ENCODE measurements at places on chromosomes 3 and 15.

DNA sequence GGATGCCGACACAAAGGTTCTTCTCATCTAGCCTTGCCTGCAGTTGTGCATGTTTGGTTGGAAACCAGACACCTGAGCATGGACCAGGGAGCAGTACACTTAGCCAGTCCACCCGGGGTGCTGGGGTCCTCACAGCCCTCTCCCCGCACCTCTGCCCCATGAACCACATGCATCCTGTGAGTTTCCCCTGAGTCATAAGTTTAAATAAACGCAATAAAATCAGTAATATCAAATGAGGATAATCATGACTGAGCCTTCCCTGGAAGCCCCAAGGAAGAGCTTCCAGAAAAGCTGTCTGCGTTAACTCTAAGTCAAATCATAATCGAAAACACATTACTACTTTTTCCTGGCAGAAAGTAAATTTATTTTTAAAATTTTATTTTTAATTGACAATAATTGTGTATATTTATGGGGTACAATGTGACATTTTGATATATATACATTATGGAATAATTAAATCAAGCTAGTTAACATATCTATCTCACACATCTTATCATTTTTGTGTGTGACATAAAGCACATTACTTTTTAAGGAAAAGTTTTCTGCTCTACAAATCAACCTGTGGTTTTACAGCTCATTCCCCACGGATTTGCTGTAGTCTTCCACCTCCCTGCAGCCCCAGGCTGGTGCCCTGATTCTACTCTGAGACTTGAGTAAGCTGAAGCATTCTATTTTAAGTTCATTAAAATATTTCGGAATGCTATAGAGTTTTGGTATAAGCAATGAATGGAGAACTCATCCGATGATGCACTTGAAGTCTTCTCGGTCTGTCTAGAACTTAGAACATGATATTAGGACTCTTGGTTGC, 166.0 kb upstream of the EIF1B start:
- DNase-seq, result no peak

GRCh38 chr3:159130108-159130507, 328.3 kb downstream of the MFSD1 start:
- no peak for DNase-seq

DNA sequence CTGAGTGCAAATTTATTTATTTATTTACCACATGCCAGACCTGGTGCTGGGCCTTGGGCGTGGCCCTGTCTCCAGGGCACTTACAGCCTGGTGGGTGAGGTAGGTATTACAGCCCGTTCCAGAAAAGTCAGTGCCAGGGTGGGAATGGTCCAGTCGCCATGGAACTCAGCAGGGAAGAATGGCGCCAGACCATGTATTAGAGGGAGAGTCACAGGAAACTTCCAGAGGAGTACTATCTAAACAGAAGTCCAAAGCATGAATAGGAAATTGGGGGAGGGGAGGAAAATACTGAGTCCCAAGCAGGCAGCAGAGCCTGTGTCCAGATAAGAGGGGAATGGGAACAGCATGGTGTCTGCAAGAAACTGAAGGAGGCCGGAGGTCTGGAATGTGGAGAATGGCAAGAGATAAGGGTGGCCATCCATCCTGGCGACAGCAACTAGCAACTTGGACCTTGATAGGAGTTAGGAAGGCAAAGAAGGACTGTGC, 27.0 kb downstream of the SH3BP5 start:
- DNase-seq, result no peak

- DNase-seq, result no peak
These were observed 152.1 kb downstream of the CNTN4 start for GRCh38 chr3:2250783-2251182.

- no peak for DNase-seq
These were observed 32.8 kb upstream of the MFSD1 start for GRCh38 chr3:158768881-158769543.

DNA sequence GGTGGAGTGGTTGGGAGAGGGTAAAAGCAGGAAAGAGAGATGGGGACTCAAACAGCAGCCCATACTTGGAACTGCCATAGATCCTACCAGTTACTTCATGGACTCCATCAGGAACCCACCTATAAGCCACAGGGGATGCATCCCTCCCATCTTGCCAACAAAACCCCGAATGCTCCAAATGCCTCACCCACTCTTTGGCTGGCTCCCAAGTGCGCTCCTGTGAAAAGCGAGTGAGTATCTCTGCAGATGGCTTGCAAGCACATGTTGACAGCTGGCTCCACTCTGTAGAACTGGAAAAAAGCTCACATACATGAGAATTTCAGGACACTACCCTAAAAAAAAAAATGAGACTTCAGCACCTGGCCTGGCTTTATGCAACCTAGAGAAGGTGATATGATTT, 151.0 kb downstream of the UBE3A start:
- no peak for DNase-seq

DNA sequence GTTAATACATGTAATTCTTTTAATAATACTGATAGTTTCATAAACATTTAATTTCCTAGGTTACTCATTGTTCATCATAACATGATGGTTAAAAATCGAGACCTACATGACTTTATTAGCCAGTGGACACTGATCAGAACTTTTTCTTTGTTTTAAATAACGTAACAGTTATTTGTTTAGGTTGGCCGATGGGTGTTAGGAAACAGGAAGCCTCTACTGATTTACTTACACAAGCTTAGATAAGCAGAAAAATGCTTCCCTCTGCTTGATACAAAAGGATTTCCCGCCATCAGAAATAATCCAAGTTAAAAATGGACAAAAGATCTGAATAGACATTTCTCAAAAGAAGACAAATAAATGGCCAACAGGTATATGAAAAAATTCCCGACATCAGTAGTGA, 16.6 kb upstream of the APH1B start:
- no peak for DNase-seq

DNA sequence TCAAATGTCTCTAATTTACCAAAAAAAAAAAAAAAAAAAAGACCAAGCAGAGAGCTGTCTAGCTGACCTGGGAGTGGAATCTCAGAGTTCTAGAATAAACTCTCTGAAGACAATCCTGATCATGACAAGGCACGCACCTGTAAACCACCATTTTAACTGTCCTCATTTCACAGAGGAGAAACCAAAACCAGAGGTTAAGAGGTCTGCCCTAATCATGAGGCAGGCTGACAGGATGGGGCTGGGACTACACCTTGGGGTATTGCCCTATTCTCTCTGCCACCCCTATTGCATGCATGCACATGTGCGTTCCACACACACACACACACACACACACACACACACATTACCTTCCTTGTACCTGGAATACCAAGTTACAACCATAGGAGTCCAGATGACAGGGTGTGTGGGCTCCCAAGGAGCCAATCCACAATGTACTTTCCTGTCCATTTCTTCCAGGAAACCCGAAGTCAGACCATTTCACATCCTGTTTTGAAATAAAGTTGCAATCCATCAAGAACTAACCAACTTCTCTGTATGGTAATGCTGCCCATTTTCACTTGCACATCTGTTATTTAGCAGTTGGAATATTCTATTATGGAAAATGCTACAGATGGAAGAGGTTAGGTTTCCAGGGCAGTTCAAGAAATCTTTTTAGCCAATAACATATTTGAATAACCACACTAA, 34.6 kb downstream of the HSPBAP1 start:
- DNase-seq, result no peak

DNA sequence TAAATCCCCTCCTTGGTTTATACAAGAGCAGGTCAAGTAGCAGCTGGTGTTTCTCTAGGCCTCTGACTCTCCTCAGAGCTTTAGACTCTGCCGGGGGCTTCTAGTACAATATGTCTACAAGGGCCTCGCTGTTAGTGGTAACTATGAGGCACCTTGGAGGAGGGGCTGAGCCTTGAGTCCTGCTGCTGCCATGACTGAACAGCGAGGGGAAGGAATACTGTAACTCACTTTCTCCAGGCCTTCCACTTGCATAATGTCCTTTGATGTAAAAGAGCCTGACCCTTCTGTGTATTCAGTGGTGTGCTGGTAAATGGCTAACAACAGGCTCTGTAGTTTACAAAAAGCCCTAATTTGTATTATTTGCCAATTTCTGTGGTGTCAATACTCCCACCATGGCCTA, 27.8 kb downstream of the DRD3 start:
- DNase-seq, result no peak

- no peak for DNase-seq
These were observed 30.5 kb downstream of the MELTF start for GRCh38 chr3:196998966-196999760.

GRCh38 chr3:134132961-134133360, 103.2 kb upstream of the SLCO2A1 start:
- no peak for DNase-seq

- DNase-seq, result no peak
These were observed 79.7 kb downstream of the RARB start for GRCh38 chr3:25507811-25508210.

DNA sequence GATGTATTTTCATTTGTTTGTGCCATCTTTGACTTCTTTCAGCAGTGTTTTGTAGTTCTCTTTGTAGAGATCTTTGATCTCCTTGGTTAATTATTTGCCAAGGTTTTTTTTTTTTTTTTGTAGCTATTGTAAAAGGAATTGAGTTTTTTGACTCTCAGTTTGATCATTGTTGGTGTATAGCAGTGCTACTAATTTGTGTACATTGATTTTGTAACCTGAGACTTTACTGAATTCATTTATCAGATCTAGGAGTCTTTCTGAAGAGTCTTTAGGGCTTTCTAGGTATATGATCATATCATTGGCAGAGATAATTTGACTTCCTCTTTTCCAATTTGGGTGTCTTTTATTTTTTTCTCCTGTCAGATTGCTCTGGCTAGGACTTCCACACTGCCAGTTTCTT, 42.2 kb upstream of the POMGNT2 start:
- DNase-seq, result no peak

GRCh38 chr3:166743481-166744134, 636.5 kb downstream of the ZBBX start:
- no peak for DNase-seq

- DNase-seq, result no peak
These were observed 171.8 kb downstream of the FEZF2 start for GRCh38 chr3:62201438-62202035.

GRCh38 chr15:44729408-44730127, 6.8 kb upstream of the TRIM69 start:
- DNase-seq, result no peak

DNA sequence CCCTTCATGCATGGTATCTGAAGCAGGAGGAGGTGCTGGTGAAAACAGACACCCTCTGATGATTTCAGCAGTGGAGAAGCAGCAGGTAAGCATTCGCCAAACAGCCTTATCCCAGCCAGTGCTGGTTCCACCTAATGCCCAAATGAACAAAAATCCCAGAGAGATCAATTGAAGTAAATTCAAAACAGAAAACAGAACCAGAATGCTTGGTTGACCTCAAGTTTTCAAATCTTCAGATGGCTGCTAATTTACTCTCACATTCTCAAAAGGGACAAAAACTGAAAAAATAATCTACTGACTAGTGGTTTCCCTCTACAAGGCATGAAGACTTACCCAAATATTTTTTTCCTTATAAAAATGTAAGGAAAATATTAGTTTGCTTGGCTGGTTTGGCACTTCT, 87.0 kb upstream of the MYO5C start:
- DNase-seq, result no peak

- DNase-seq, result no peak
These were observed 9.2 kb upstream of the WDR49 start for GRCh38 chr3:167662919-167663400.

DNA sequence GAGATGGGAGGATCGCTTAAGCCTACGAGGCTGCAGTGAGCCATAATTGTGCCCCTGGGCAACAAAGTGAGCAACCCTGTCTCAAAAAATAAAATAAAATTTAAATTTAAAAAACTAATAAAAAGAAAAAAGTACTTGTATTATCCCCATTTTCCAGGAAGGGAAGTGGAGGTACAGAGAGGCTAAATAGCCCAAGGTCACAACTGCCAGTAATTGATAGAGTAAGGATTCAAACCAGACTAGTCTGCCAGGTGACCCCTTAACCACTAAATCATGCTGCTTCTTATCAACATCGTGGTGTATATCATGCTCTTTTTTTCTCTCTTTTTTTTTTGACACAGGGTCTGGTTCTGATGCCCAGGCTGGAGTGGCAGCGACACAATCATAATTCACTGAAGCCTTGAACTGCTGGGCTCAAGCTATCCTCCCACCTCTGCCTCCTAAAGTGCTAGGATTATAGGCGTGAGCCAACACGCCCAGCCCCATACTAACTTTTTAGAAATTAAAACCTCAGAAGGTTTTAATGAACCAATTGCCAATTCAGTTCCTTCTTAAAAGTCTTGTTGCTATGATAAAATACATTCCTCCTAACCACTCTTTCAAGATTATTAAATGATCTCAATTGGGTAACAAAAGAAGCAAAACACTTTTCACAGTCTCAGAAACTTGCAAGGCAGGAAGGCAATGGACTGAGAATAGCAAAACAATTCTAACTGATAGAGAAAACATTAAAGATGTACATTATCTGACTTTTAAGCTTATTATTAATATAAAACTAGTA, 30.5 kb downstream of the HERC1 start:
- DNase-seq, result no peak

DNA sequence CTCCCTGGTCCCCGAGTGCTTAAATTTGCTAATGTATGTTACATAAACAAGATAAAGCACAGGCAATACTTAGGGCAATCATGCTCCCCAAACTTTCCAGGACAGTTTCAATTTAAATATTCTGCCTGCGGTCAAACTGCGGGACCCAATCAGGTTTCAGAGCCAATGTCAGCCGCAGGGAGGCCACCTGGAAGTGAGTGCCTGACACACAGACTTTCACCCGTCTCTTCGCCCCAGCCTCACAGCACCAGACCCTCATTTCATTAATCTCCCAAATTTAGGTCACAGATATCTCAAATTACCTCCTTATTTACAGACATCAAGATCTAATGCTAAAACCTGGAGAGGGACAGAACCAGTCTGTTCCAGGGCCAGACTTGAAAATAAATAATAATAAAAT, 107.2 kb upstream of the ALDH1A3 start:
- no peak for DNase-seq

DNA sequence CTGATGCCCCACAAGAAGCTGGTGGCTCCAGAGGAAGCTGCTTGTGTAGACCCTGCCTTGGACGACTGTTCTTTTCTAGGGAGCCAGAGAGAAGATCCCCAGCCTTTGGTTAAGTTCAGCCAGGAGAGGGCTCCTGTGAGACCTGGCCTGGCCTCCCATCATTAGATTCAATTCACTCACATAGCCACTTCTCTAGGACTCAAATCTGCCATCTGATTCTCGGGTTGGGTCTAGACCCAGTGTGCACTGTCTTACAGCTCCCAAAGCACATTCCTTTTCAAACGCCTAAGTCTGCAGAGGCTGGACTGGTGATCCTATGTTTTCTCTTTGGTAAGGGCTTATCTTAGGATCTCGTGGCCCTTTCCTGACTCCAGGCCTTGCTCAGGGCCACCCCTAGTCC, 81.7 kb upstream of the NPHP3 start:
- no peak for DNase-seq

DNA sequence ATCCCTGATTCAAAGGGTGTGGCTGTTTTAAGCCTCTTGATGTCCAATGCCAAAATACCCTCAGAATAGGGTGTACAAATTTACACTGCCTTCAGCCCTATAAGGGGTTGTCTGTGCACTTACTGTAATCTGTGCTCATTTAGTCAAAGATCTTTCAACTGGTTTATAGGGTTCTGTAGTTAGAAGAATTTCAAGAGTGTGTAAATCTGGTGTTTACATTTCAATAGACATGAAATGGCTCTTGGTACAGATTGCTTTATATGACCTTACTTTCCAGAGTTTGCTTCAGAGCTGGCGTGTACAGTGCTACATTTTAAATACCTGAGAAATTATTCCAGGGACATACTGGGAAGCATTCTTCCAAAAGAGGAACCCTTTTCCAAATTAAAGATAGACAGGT, 399.3 kb downstream of the FOXP1 start:
- DNase-seq, result no peak

Measured in T follicular helper cell (primary cell).